ENCODE measurements at places on chromosomes 5 and 9. TPM values are rescaled to one million over a fixed set of nuclear protein-coding genes. Genes with fewer than 3 reads are reported as not detected.

IL13 gene
- total RNA-seq, result 0.51 TPM

PCDHGA11 gene
- 0.29 TPM for total RNA-seq

FOXB2 gene
- total RNA-seq, result not detected

NAIF1 gene
- total RNA-seq, result 11.8 TPM

TMC1 gene
- not detected for total RNA-seq

PCDHA7 gene
- not detected for total RNA-seq

PCDHGA7 gene
- 0.30 TPM for total RNA-seq

DNA sequence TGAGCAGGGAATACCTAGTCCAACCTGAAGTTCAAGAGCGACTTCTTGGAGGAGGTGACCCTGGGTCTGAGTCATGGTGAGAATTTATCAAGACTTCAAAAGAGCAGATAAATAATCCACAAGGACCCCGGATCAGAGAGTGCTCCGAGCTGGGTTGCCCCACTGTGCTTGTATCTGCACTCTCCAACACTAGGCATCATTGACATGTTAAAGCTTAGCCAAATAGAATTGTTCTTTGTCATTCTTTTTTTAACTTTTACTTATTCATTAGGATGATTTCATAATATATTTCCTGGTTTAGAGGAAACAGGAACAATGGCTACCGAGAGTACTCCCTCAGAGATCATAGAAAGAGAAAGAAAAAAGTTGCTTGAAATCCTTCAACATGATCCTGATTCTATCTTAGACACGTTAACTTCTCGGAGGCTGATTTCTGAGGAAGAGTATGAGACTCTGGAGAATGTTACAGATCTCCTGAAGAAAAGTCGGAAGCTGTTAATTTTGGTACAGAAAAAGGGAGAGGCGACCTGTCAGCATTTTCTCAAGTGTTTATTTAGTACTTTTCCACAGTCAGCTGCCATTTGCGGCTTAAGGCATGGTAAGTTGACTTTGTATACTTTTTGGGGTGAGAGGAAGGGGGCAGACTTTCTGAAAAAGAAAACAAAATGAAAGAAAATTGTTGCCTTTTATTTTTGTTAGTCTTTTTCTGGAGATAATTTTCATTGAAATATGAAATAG lies at the start of gene CARD6:
Gene CARD6 (plus strand): TSS at position 300 of the 738 bp plus-strand sequence. CDS start 16 bp downstream, at position 316.
- no peaks in the 10 kb centered on the region for H3K27me3 ChIP-seq
- no peaks in the 10 kb centered on the region for H3K36me3 ChIP-seq
- no peak for DNase-seq

- DNase-seq, result no peak
- H3K4me3 ChIP-seq, result no peak overlapping the region
- H3K36me3 ChIP-seq, result no peaks in the 10 kb centered on the region
- H3K27ac ChIP-seq, result no peak overlapping the region
Observed at GRCh38 chr5:63211448-63212132, 633.0 kb downstream of the LRRC70 start.

DNA sequence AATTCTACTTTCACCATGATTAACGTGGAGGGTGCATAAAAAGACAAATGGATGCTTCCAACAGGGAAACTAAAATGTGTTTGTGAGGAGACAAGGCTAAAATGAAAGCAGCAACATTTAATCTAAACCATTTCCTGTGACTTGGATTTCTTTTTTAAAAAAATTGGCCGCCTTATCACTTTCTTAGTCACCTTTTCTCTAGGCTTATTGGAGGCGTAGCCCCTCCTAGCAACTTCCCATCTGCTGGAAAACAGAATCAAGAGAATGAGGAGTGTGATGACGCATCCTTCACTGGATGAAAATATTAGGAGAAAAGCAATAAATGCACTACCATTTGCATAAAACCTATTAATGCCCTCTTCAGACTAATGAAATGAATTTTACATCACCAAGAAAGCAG lies 791 bp upstream of the GPR150 start:
- no peak overlapping the region for H3K27ac ChIP-seq
- no peaks in the 10 kb centered on the region for H3K36me3 ChIP-seq
- peak overlapping the region; percentile 75 for H3K4me3 ChIP-seq
- no peaks in the 10 kb centered on the region for H3K27me3 ChIP-seq

- H3K36me3 ChIP-seq, result no peaks in the 10 kb centered on the region
- no peak overlapping the region for H3K4me3 ChIP-seq
- no peak for DNase-seq
- peaks cover 6% of the 10 kb centered on the region for H3K4me1 ChIP-seq
Observed at GRCh38 chr9:132880324-132880661, 1.6 kb downstream of the SPACA9 start.

GRCh38 chr9:134223591-134224122 lies 59.3 kb upstream of the RNU6ATAC start:
- no peaks in the 10 kb centered on the region for H3K4me1 ChIP-seq
- no peak for DNase-seq
- H3K36me3 ChIP-seq, result no peaks in the 10 kb centered on the region
- no peaks in the 10 kb centered on the region for H3K27me3 ChIP-seq
- no peak overlapping the region for H3K4me3 ChIP-seq

DNA sequence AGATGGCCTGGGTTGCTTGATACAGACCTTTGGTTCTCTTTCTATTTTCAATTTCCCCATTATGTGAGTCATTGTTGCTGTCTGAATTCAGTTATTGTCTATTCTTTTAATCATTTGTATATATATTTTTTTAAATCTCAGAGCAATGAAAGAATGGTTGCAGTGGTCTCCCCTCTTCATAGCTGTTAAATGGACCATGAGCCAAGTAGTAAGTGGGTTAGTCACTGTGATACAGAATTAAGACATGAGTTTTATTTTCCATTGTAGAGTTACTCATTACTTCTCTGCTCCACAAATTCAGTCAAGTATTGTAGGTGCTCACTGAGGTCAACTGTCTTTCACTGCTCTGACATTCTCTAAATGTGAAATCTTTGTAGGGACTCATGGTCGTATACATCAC lies 174.6 kb upstream of the GRAMD2B start:
- no peak overlapping the region for H3K4me3 ChIP-seq
- no peaks in the 10 kb centered on the region for H3K36me3 ChIP-seq
- no peak overlapping the region for H3K27ac ChIP-seq
- no peak for DNase-seq
- H3K4me1 ChIP-seq, result no peaks in the 10 kb centered on the region

DNA sequence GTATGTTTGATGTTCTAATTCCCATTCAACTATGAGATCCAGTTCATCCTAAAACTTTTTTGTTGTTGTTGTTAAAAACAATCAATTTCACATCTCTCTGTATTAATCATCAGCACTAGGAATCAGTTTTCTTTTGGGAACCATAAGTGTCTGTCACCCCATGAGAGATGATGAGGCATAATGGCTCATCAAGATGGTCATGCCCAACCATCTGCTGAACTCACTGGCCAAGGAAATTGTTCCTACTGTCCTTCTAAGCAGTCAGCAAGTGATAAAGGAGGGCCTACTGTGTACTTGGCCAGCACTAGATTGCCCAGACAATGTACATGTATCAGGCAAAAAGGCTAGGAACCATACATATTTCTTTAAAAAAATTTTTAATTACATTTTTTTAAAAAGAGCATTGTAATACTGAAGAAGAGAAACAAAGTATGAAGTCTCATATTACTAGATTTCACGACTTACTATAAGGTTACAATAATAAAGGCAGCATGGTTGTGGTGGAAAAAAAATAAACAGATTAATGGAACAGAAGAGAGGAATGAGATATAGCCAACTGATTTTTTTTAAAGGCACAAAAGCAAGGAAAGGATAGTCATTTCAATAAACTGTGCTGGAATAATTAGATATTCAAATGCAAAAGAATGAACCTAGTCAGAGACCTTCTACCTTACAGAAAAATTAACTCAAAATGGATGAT lies 458.3 kb downstream of the SPOCK1 start:
- no peaks in the 10 kb centered on the region for H3K27me3 ChIP-seq
- no peak overlapping the region for H3K27ac ChIP-seq
- no peak overlapping the region for H3K4me3 ChIP-seq
- no peaks in the 10 kb centered on the region for H3K4me1 ChIP-seq

GRCh38 chr5:79857714-79858409 lies 133.2 kb downstream of the MTX3 start:
- DNase-seq, result peak; percentile 83
- no peaks in the 10 kb centered on the region for H3K4me1 ChIP-seq
- H3K27ac ChIP-seq, result no peak overlapping the region
- no peak overlapping the region for H3K4me3 ChIP-seq
- H3K27me3 ChIP-seq, result no peaks in the 10 kb centered on the region

DNA sequence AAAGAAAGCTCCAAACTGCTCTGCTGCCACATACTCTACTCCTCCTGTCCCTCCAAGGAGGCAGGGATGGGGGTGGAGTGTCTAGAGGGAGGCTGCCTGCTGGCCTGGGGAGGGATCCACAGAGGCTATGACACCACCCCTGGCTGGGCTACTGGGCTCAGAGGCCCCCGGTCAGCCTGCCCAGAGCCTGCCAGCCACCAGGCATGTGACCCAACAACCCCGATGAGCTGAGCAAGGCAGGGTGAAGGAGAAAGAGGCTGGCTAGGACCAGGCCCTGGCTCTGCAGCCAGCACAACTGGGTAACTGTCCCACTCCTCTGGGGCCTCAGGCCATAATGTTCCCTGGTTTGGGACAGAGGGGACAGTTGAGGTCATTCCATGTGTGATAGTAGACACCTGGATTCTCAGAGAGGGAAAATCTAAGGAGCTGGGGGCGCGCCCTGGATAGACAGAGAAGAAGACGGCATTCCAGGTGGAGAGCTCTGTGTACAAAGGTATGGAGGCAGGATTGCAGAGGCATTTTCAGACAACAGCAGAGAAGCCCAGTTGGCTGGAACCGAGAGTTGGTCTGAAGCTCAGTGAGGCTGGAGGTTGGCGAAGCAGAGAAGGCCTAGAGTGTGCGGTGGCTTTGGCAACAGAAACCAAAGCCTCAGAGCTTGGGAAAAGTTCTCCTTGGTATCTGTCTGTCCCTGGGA lies 33.8 kb upstream of the IL17B start:
- H3K27me3 ChIP-seq, result no peaks in the 10 kb centered on the region
- H3K27ac ChIP-seq, result no peak overlapping the region
- DNase-seq, result no peak
- no peaks in the 10 kb centered on the region for H3K4me1 ChIP-seq
- H3K4me3 ChIP-seq, result no peak overlapping the region

- no peaks in the 10 kb centered on the region for H3K27me3 ChIP-seq
- DNase-seq, result no peak
- H3K4me3 ChIP-seq, result no peak overlapping the region
- H3K36me3 ChIP-seq, result no peaks in the 10 kb centered on the region
- no peak overlapping the region for H3K27ac ChIP-seq
Observed at GRCh38 chr5:154211641-154212390, 21.3 kb downstream of the GALNT10 start.

GRCh38 chr9:127664324-127664677 lies 42.5 kb upstream of the CFAP157 start:
- no peaks in the 10 kb centered on the region for H3K36me3 ChIP-seq
- H3K4me1 ChIP-seq, result no peaks in the 10 kb centered on the region
- no peaks in the 10 kb centered on the region for H3K27me3 ChIP-seq
- no peak for DNase-seq

- H3K4me3 ChIP-seq, result no peak overlapping the region
- H3K4me1 ChIP-seq, result no peaks in the 10 kb centered on the region
- no peak overlapping the region for H3K27ac ChIP-seq
- H3K36me3 ChIP-seq, result peaks cover 6% of the 10 kb centered on the region
- no peaks in the 10 kb centered on the region for H3K27me3 ChIP-seq
Observed at GRCh38 chr9:136936645-136937170, 7.8 kb downstream of the FBXW5 start.

GRCh38 chr5:163794993-163795392 lies 289.6 kb downstream of the MAT2B start:
- H3K4me3 ChIP-seq, result no peak overlapping the region
- H3K4me1 ChIP-seq, result no peaks in the 10 kb centered on the region
- H3K27ac ChIP-seq, result no peak overlapping the region
- no peaks in the 10 kb centered on the region for H3K36me3 ChIP-seq
- no peaks in the 10 kb centered on the region for H3K27me3 ChIP-seq
- DNase-seq, result no peak

DNA sequence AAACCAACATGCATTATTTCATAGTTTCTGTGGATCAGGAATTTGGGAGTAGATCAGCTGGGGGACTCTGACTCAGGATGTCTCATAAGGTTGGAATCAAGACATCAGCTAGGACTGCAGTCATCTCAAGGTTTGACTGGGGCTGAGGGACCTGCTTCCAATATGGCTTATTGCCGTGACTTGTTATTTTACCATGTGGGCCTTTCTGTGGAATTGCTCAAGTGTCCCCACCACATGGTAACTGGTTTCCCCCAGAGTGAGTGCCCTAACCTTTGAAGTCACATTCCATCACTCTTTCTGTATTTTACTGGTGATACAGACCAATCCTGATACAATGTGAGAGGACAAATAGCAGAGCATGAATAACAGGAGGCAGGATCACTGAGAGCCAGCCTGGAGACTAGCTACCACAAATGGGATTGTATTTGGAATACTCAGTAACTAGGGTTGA lies 70.2 kb upstream of the ELL2 start:
- H3K27me3 ChIP-seq, result no peaks in the 10 kb centered on the region
- H3K27ac ChIP-seq, result no peak overlapping the region
- H3K4me1 ChIP-seq, result no peaks in the 10 kb centered on the region
- no peak overlapping the region for H3K4me3 ChIP-seq

DNA sequence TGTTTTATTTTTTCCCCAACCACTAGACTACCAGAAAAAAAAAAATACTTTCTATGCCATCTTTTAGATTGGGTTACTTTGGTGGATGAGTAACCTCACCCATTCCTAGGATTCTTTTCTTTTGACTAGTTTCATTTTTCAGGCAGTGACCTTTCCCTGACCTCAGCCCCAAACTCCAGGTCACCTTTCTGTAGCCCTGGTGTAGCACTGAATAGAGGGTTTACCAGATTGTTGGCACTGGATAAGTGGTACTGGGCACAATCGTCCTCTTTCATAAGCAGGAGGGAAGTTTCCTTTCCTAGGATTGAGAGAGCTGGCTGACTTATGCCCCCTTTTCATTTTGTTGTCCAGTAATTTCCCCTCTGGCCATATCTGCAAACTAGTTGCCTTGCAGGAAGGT lies 169.4 kb upstream of the TMEM161B start:
- no peaks in the 10 kb centered on the region for H3K4me1 ChIP-seq
- H3K27me3 ChIP-seq, result no peaks in the 10 kb centered on the region
- H3K36me3 ChIP-seq, result no peaks in the 10 kb centered on the region
- H3K27ac ChIP-seq, result no peak overlapping the region
- no peak overlapping the region for H3K4me3 ChIP-seq

GRCh38 chr5:33417632-33418031 lies 23.1 kb upstream of the TARS1 start:
- no peak overlapping the region for H3K4me3 ChIP-seq
- no peak overlapping the region for H3K27ac ChIP-seq
- H3K4me1 ChIP-seq, result no peaks in the 10 kb centered on the region
- no peak for DNase-seq
- no peaks in the 10 kb centered on the region for H3K27me3 ChIP-seq

- DNase-seq, result no peak
- no peak within 1 kb of the TSS for H3K27ac ChIP-seq
Observed at GRCh38 chr5:141475625-141476131, at the start of gene PCDHGC3. Gene PCDHGC3, plus strand, starts transcription at chr5:141475966. Its CDS starts 151 bp downstream, at chr5:141476117.

Data from naive thymus-derived CD4-positive, alpha-beta T cell (primary cell).